ENCODE measurements at places on chromosomes 4 and X.

DNA sequence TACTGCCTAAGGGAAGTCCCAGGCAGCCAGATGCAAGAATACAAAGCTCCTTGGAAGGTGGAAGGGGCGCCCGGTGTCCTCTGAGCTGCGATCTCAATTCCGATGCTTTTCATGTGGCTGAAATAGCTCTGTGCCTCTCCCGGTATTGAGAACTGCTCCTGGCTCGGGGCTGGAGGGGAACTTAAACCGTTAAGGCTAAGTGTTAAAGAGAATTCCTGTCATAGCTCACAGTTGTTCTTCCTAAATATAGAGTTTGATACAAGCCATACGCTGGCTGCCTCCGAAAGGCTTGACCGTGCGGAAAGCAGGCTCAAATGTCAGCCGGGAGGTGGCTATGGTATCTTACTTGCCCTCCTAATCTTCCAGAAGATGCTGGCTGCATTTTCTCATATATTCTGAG lies at the start of gene SMPX:
SMPX (minus strand) TSS at position 157 of the 400 bp plus-strand sequence. CDS start 3,826 bp downstream, outside the sequence.
- no peak for DNase-seq

DNA sequence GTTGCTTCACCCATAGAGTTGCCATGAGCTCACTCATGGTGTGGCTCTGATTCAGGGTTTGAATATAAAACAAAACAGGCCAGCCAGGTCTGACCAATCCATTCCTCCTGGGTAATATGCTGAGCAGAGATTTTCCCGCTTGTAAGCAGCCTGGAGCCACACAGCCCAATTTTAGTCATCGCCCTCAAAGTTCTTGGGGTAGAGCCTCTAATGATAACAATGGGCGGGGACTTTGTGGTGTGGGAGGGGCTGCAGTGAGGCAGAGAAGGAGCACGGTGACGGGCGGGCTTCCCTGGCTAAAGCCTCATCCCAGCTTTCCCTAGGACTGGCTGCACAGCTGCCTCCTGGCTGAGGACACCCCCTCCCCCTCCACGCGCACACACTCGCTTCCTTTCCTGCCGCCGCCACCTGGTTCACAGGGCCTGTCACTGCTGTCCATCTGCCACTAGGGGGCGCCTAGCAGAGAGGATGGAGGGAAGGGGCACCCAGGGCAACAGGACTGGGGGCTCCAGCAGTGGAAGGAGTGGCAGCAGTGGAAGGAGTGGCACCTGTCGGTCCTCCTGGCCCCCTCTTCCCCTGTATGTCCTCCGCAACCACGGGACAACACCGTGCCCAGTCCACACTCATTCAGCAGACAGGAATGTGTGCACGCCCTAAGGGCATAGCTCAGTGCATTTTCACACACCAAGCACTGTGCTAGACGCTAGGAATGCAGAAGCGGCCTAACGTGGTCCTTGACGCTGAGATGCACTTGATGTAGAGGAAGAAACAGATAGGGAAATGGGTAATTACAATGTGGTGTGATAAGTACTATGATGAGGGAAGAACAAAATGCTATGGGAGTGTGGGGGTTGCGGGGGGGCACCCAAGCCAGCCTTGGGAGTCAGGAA lies 26.8 kb downstream of the PRPS1 start:
- DNase-seq: peak; percentile 40

DNA sequence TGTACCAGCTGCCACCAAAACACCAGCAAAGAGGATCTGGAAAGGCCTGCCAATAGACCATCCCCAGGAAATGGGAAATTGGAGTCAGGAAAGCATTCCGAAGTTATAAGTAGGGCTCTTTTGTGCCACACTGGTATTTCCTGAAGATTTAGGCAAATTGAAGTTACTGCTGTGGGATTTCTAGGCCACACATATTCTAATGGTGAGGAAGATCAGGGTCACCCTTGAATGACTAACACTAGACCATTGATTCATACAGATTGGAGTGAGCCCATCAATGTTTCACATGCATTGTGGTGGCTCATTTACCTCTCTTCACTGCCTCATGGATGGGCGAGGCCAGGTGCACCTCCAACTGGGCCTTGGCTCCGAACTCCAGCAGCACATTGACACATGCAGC lies 22.6 kb downstream of the ASB11 start:
- DNase-seq: no peak

DNA sequence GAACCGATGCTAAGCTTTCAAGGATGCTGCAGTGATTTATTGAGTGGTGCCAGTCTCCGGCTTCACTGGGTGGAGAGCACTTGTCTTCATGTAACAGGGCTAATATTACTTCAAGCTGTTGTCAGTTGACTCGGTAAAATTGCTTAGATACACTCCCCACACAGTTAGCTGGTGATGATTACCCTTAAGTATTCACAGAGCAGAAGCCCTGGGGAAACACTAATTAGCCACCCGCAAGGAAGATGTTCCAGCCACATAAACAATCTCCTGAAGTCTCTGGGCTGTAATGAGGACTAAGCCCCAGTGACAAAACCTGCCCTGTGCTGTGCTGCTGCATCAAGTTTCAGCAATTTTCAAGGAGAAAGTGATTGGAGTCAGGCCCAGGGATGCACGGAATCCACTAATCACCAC lies 37.3 kb upstream of the GK2 start:
- DNase-seq: peak; percentile 51

DNA sequence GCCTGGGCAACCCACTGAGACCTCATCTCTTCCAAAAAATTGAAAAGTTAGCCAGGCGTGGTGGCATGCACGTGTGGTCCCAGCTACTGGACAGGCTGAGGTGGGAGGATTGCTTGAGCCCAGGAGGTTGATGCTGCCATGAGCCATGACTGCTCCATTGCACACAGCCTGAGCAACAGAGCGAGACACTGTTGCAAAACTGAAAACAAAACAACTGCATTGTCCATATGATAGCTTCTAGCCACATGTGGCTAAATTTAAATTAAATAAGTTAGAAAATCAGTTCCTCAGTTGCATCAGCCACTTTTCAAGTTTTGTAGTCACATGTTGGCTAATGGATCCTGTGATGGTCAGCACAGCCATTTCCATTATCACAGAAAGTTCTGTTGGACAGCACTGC lies 67.9 kb downstream of the GAB1 start:
- DNase-seq: no peak

GRCh38 chr4:48012824-48013223 lies 3.7 kb downstream of the CNGA1 start:
- DNase-seq: no peak

DNA sequence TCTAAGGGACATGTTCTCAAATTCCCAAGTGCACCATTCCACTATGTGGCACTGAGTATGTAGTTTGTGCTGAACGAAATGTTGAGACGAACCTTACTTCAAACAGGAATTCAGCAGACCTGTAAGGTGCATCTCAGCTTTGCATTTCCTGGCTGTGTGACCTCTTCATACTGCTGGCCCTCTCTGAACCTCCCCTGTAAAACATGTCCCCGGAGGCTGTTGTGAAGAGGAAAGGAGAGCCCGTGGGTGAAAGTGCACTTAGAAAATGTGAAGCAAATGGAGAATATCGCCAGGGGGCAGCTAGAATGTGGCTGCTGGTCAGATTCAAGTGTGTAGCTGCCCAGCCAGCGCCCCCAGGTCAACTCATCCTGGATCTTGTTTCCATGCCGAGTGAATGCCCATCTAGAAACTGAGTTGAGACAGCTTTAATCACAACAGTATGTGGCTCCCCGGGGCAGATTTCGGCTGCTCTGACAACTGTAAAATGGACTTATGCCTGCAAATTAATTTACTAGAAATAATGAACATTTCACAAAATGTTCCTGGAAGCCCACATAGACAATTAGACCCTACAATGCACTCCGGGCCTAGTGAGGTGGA lies 263.3 kb downstream of the EVC2 start:
- no peak for DNase-seq

DNA sequence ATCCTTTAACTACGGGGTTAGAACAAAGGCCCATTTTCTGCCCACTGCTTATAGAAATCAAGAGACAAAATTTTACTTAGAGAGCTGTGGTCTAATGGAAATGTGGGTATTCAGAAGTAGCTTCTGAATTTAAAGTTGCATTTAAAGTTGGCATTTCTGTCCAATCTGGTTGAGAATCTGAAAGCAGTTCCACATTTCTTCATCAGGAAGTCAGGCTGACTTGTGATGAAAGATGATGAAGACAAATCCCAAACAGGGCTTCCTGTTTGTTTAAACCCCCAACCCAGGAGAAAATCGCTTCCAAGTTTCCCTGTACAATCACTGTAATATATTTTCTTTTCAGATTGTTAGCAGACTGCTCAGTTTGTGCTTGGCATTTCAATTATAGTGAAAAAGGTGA lies 345.3 kb downstream of the SPRY1 start:
- DNase-seq: no peak

GRCh38 chr4:38283724-38284123 lies 323.5 kb downstream of the PTTG2 start:
- no peak for DNase-seq

DNA sequence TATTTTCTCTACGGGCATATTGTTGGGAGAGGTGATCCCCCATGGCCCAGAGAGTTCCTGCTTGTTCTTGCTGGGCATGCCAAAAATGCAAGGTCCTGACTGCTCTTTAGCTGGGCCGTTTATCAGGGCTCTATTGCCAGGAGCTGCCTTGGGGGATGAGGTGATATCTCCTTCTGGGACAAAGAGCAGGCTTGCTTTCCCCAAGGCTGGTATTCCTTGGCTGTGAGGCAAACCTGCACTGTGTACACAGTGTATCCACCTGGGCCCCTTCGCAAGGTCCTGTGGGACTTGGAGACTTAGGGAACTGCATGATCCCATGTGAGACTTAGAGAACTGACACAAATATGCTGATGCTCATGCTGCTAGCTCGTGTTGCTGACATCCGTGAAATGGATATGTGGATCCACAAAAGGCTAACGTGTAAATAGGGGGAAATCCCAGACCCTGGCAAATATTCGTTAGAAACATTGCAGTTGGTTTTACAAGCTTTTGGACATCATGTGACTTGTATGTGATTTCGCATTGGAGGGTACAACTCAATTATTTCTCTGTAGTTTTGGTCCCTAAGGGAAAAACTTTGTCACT lies 24.4 kb upstream of the ZFX start:
- no peak for DNase-seq

- no peak for DNase-seq
These were observed 122.1 kb upstream of the MAGEC2 start for GRCh38 chrX:142327182-142327581.

DNA sequence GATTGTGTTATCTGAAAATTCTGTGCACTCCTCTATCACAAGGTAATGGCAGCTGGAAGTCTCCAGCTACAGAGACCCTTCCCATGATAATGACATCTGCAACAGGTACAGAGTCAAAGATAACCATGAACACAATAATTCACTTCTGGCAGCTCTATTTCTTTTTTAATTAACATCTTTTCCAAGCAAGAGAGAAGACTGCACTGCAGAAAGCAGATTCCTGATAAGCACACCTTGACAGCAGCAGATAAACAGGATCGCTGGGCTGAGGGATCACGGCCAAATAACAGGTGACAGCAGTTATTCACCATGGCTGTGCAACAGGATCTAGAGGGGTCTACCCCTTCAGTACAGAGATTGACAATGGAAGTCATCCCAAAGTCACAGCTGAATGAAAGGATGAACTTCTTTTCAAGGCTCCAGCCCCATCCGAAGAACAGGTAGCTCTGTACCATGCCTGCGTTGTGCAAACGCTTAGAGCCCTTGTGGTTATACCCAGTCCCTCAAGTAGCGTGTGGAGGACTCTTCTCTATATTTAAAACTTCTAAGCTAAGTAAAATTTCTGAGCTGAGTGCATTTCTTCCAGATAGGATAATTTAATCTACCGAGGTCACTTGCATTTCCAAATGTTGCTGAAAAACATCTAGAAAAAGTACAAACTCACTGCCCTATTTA lies 66.7 kb downstream of the DCHS2 start:
- no peak for DNase-seq

DNA sequence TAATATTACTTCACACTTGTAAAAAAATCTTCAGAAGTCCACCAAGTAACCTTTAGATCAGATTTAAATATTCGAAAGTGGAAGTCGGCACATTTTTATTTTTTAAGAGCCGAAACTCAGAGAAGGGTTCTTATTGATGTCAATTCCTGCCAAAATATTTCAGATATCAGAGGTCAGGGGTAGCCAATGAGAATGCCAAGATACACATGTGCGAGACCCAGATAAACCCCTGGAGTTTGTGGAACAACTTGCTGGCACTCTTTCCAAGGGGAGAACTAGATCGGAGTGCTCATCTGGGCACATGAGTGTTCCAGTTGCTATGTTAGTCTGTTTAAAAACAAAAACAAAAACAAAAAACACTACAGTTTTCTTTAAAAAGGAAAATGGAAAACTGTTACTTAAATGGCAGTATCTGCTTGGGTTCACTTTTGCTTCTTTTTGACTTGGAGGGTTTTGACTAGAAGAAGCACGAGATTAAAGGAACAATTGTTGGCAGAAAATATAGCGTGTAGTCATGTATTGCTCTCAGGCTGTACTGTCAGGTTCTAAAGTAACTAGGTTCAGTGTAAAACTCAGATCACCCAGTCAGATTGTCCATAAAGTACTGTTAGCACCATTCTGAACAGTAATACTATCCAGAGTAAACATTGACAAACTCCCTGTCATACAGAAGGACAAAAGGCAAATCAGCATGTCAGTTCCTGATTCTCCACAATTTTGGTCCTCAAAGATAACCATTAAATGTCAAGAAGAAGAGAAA lies 188.0 kb upstream of the PACRGL start:
- DNase-seq: peak; percentile 1

GRCh38 chrX:102712981-102713625 lies 855 bp downstream of the GPRASP2 start:
- DNase-seq: peak; percentile 30

GRCh38 chrX:40327085-40327484 lies 229.3 kb upstream of the BCOR start:
- DNase-seq: no peak

DNA sequence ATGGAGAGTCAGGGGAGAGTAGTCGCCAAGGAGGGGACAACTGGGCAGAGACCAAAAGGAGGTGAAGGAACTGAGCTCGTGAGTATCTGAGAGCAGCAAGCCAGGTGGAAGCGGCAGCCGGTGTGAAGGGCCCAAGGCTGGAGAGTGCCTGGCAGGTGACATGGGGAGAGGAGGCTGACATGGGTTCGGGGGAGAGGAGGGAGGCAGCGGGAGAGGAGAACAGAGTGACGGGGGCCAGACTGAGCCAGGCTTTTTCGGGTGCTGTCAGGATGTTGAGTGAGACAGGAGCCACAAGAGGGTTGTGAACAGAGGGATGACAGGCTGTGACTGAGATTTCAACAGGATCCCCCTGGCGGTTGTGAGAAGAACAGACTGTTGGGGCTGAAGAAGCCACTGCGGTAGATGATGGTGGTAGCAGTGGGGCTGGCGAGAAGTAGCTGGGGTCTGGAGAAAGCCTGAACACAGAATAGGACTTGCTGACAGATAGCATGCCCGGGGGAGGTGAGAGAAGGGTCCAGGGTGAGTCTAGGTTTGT lies 5.7 kb downstream of the ELK1 start:
- no peak for DNase-seq

GRCh38 chr4:95701500-95702170 lies 138.3 kb upstream of the PDHA2 start:
- no peak for DNase-seq

- DNase-seq: peak; percentile 19
These were observed 134.2 kb downstream of the CHIC2 start for GRCh38 chr4:53929955-53930798.
